NCI-H187 (cell line): ENCODE measurements at places on chromosomes 5 and 9.

GRCh38 chr5:14741801-14742440 lies 77.4 kb downstream of the OTULIN start:
- peak; percentile 91 for DNase-seq

GRCh38 chr9:82997476-82998140 lies 65.3 kb downstream of the RASEF start:
- no peak for DNase-seq

DNA sequence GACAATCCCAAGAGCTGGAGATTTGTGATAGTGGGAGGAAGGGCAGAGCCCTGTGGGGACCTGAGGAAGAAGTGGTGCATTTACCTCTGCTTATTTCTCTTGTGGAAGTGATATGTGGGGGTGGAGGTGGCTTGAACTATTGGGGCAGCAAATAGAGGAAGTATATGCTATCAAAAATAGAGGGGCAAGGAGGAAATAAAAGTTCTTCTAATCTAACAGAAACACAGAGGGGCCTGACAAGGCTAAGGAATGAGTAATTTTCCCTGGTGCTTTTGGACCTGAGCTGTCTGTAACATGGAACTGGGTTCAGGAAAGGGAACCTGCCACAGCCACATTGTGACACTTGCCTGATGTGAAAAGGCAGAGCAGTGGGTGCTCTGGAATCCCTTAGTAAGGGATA lies 378.6 kb upstream of the KLF4 start:
- no peak for DNase-seq

- no peak for DNase-seq
Observed at GRCh38 chr5:140259500-140259899, 43.4 kb downstream of the PFDN1 start.

DNA sequence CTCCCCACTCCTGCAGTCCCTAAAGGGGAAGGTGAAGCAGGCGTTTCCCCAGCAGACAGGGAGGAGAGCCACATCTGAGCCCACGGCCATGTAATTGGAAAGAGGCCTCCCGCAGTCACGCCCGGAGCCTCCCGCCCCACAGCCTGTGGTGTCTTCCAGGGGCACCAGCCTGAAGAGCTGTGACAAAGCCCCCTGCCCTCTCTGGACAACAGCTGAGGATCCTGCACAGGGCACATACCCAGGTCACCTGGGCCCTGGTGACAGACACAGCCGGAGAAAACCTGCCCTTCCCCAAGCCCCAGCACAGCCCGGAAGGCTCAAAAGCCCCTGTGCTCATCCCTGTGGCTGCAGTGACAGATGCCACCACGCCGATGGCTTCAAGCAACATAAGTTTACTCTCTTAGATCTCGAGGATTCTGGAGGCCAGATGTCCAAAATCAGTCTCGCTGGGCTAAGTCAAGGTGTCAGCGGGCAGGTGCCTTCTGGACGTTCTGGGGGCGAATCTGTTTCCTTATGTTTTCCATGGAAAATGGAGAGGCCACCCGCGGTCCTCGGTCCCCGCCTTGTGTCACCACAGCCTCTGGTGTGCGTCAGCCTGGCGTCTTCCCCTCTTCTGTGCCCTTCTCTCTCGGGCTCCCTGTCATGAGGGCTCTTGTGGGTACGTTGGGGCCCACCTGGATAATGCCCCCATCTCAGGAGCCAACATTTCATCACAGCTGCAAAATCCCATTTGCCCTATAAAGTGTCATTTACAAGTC lies 71.5 kb downstream of the PSMB7 start:
- DNase-seq = no peak

GRCh38 chr5:147487031-147487750 lies 22.7 kb downstream of the DPYSL3 start:
- no peak for DNase-seq

GRCh38 chr9:35518225-35518821 lies 28.4 kb downstream of the RUSC2 start:
- no peak for DNase-seq

- no peak for DNase-seq
Observed at GRCh38 chr5:159040181-159040580, 59.5 kb downstream of the EBF1 start.

GRCh38 chr9:104280178-104280560 lies 186.1 kb downstream of the SMC2 start:
- no peak for DNase-seq

DNA sequence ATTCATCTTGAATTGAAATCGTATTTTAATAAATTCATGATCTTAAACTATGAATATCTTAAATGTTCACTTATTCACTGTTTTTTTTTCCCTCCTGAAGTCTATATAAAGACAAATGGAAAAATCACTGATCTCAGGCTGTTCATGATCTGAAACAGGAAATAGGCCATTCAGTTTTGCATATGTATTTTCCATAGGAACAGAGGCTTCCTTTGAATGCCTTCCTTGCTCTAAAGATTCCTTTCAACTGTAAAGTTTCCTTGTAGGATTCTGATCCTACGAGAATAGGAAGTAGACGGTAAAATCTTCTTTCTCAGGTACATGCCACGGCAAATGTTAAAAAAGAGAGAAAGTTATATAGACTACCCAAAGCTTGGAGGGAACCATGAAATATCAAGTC lies 194.4 kb upstream of the PPP1R2B start:
- no peak for DNase-seq

GRCh38 chr5:146327257-146327870 lies 11.3 kb upstream of the POU4F3 start:
- no peak for DNase-seq

GRCh38 chr5:65867542-65868195 lies 58.7 kb upstream of the ERBIN start:
- DNase-seq = no peak

DNA sequence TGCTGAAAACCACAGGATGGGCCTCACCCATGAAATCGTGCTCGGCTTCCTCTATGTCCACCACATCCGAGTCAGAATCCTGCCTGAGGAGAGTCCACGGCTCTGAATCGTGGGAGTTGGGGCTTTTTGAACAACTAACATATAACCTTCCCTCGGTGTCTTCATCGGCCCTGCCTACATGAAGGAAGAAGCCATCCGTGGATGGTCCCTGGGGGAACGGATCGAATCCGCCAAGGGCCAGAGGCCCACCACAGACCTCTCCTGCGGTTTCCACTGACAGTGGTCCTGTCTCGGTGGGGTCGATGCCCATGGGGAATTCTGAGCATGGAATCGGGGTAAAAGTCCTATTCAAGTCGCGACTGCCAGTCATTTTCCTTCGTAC lies 85.0 kb downstream of the CAMSAP1 start:
- DNase-seq = no peak

DNA sequence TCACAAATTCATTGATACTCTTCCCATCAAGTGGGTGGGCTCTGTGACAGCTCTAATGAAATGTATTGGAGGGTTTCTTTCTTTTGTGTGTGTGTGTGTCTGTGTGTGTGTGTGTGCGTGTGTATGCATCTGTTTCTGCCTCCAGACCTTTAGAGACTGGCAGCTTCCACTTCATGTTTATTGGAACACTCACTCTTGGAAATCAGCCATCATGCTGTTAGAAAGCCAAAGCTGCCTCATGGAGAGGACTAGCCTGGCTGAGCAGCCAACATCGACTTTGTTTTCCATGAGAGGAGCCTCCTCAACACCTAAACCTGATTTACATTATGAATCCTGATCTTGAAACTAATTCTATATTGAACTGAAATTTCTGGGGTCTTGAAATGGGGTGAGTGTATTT lies 128.5 kb upstream of the FAM174A start:
- DNase-seq = no peak

GRCh38 chr5:59093329-59093728 lies 510.5 kb downstream of the RAB3C start:
- DNase-seq = no peak

DNA sequence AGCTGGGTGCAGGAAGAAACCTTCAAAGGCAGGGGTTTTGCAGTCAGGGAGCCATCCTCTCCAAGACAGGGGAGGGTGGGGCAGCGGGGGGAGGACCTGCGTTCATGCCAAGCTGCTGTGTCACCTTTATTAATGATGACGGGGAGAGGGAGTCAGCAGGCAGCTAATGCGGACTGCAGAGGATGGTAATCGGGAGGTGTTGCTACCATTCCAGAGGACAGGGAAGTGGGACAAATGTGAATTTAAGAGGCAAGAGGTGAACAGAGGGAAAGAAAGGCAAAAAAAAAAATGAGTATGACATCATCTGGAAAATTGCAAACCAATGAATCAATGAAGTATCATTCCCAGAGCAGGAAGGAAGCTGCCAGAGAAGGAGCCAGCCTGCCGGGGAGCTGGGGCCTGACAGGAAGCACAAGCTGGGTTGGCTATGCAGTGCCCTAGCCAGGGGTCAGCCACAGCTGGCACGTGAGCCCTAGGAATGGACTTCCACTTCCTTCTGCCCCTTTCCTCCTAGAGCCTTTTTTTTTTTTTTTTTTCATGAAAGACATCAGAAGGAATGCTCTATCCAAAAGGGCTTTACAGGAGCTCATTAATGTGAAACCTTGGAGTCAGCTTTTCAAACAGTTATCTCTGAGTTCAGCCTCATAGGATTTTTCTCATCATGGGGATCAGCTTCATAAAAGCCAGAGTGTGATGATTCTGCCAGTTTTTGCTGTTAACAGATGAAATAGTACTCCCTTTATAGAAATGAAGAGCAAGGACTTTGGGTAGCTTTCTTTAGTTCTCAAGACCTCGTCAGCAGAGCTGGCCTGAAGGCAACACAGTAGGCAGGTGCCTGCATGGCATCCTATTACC lies 9.2 kb downstream of the INSYN2B start:
- no peak for DNase-seq

DNA sequence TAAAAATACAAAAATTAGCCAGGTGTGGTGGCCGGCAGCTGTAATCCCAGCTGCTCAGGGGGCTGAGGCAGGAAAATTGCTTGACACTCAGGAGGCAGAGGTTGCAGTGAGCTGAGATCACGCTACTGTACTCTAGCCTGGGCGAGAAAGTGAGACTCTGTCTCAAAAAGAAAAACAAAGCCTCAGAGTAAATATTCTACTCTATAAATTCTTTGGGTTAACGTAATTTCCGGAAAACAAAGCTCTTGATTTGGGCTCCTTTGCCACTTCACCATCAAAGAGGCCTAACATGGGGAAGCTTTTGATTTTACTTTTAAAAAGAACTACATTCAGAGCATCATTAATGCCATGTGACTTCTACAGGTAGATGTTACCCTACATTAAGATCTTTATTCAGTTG lies 103.1 kb downstream of the SERINC5 start:
- no peak for DNase-seq

DNA sequence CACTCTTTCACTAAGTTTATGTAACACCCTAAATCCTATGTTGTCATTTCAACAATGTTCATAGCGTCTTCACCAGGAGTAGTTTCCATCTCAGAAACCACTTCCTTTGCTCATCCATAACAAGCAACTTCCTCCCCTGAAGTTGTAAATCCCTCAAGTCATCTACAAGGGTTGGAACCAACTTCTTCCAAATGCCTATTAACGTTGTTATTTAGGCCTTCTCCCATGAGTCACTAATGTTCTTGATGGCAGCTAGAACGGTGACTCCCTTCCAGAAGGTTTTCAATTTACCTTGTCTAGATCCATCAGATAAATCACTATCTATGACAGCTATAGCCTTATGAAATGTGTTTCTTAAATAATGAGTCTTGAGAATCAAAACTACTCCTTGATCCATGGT lies 73.3 kb upstream of the TARS1 start:
- DNase-seq = no peak
